ENCODE measurements at places on chromosomes 7 and 10.

GRCh38 chr7:55438757-55439525 is 73.8 kb downstream of the LANCL2 start:
- no peak for DNase-seq

DNA sequence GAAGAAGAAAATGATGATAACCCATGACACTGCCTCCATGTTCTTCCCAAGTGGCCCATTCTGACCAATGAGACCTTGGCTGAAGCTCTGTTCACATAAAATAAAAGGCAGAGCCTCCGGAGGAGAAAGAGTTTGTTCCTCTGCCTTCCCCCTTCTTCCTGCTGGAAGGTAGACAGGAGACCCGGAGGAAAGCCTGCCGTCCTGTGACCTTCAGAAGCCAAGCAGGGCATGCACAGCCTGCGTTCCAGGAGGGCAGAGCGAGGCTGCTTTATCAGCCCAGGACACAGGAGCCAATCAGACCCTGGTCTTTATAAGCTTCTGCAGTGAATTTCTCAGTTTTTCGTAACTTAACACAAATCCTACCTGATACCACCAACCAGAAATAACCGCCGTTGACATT is 8.6 kb upstream of the GRID1 start:
- no peak for DNase-seq

DNA sequence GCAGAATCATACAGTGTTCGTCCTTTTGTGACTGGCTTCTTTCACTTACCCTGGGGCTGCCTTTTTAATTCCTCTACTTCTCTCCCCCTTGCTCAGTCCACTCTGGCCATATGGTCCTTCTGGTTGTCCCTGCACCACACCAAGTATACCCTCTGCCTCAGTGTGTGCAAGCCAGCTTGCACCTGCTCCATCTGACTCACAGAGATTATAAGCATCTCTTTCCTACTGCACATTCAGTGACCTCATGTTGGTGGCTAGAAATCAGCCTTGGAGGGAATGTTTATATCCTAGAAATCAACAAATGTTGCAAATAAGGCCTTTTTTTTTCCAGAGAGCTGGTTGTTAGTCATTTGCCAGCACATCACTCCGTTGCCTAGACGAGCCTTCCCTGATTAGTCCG is 67.5 kb upstream of the C10orf90 start:
- DNase-seq, result no peak

DNA sequence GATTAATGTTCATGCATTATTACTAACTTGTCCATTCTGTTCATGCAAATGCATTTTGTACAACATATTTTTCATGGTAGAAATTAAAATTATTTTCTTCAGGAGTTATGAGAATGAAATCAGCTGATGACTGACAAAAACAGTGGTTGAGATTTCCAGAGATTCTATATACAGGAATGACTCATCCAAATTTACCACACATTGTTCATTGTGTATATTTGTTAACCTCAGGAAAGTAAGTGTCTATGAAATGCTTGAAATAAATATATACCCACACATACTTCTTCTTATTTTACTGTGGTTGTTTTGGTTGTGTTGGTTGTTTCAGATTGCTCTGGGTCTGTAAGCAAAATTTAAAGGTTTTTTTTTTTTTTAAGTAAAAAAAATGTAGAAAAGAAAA is 108.1 kb upstream of the SP8 start:
- no peak for DNase-seq

GRCh38 chr10:122821808-122822207 is 23.8 kb downstream of the CUZD1 start:
- DNase-seq, result no peak

- DNase-seq, result no peak
These were observed 67.0 kb upstream of the CFAP46 start for GRCh38 chr10:133009218-133009950.

GRCh38 chr7:340200-340937 is 50.4 kb downstream of the FOXL3 start:
- no peak for DNase-seq

DNA sequence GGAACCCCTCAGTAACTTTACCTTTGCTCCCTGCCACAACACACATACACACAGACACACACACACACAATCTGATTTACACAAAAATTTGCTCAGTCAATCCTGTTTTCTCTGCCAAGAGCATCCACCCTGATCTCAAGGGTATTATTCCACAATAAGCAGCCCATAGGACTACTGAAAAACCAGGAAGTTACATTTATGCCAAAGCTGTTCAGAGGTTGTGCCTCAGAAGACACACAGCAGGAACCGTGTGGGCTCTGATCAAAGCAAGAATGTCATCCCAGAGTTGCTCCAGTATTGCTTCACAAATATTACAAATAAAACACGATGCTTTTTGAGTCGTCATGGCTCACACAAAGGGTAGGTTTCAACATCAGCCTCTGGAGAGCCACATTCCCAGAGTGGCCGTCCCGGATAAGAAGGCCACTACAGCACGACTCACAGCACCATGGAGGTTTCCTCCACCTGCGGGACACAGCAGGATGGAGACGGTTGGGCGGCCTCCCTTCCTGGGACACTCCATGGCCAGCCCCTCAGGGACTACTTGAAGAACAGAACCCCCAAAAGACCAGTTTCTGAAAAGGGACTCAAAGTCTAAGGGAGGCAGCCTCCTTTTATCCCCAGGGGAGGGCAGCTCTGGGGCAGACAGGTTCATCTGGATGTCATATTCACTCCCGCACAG is 1.6 kb downstream of the AIFM2 start:
- no peak for DNase-seq

DNA sequence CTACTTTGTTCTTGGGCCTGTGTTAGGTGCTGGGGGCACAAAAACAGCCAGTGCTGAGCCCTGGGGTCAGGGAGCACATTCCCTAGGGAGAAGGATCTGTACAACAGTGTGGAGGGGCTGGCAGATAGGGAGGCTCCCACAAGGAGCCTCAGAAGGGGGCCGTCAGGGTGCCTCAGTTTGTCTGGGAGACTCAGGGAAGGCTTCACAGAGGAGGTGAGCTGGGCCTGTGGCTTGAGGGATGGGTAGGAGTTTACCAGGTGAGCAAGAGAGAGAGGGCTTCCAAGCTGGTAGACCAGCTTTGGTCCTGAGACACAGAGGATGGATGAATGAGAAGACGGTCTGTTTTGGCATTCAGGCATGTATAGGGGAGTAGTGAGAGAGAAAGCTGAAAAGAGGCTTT is 52.1 kb downstream of the CAMK1D start:
- DNase-seq, result no peak

- DNase-seq, result no peak
These were observed 22.3 kb downstream of the PDGFA start for GRCh38 chr7:497346-497745.

- no peak for DNase-seq
These were observed 526.8 kb downstream of the PLXDC2 start for GRCh38 chr10:20343036-20343435.

GRCh38 chr7:43769791-43770465 is 11.4 kb downstream of the BLVRA start:
- no peak for DNase-seq

- DNase-seq, result no peak
These were observed 189.8 kb downstream of the HECW1 start for GRCh38 chr7:43302211-43302711.

GRCh38 chr7:54859545-54859944 is 100.5 kb upstream of the SEC61G start:
- DNase-seq, result no peak

DNA sequence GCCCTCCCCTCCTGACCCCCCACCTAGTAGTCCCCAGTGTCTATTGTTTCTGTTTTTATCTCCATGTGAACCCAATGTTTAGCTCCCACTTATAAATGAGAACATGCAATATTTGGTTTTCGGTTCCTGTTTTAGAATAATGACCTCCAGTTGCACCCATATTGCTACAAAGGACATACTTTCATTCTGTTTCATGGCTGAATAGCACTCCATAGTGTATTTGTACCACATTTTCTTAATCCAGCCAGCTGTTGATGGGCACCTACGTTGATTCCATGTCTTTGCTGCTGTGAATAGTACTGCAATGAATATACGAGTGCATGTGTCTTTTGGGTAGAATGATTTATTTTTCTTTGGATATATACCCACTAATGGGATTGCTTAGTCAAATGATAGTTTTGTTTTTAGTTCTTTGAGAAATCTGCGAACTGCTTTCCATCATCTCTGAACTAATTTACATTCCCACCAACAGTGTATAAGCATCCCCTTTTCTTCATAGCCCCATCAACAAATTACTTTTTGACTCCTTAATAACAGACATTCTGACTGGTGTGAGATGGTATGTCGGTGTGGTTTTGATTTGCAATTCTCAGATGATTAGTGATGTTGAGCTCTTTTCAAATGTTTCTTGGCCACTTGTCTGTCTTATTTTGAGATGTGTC is 128.4 kb upstream of the PHYHIPL start:
- DNase-seq, result no peak

DNA sequence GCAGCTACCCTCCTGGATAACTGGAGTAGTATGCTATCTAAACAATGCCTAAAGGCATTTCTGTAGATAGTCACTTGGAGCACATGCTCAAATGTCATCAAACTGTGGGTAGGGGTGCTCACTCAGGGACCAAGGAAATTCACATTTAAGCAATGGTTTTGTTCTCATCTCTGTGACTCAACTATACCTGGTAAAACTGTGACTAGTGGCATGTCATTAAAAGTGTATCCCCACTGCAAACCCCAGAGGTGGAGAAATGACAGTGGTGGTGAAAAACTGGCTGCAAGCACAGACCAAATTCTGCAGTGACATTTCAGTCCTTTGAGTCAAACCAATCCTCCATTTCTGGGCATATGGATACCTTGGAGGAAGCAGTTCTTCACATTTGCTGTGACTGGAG is 134.2 kb upstream of the EFCAB10 start:
- DNase-seq, result no peak

DNA sequence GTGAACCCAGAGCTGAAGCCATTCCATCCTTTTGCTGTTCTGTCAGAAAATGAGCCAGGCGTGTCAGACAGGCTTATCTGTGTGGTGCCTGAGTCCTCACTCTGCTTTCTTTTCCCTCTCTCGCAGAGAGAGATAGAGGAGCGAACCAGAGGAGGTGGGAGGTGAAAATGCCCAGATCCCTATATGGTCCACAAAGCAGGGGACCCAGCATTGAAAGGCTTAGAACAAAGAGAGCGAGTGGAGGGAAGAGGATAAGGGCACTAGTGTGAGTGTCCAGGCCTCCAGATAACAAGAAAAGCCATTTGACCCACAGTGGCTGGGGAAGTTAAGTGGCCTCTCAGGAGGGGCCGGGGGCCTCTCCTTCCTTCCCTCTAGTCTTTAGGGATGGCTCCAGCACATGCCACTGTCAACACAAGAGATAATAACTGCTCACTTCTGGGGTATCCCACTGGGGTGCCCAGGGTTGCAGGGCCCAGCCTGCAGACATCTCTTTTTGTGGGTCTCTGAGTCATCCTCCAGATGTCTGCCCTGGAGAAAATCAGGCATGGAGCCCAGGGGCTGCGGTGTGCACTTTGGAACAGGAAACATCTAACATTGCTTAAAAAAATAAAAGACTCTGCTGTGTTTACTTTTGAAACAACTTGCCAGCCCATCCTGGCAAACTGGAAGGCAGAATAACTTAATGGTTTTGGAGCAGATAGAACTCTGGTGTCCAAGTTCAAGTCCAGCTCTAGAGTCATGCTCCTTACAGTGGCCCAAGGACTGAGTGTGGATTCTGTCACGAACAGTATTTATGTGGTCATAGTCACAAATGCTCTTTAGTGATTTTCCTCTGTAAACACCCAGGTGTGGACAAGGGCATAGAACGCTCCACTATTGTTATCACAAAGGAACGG is 189.5 kb downstream of the CXCL12 start:
- DNase-seq, result no peak

GRCh38 chr10:76021398-76021797 is 590.0 kb downstream of the LRMDA start:
- DNase-seq, result no peak

DNA sequence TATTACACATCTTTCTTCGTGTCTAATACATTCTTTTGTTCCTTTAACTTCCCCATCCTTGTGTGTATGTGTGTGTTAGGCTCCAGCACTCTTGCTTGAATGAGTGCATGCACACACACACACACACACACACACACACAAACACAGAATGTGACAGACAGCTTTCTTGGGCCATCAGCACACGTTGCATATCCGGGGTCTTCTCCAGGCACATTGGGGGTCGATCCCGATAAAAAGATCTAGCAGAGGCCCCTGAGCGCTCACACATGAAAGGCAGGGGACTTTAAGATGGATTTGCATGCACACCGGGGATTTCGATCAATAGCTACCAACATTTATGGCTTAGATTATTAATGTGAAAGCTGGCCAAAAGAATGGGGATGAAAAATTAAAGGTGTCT is 4.5 kb downstream of the SKIDA1 start:
- DNase-seq, result no peak

- DNase-seq, result no peak
These were observed 80.4 kb downstream of the VSTM4 start for GRCh38 chr10:49034925-49035324.

GRCh38 chr7:90797596-90797995 is 201.5 kb downstream of the CDK14 start:
- no peak for DNase-seq

- DNase-seq, result no peak
These were observed 30.3 kb upstream of the TCF7L2 start for GRCh38 chr10:112919721-112920120.

DNA sequence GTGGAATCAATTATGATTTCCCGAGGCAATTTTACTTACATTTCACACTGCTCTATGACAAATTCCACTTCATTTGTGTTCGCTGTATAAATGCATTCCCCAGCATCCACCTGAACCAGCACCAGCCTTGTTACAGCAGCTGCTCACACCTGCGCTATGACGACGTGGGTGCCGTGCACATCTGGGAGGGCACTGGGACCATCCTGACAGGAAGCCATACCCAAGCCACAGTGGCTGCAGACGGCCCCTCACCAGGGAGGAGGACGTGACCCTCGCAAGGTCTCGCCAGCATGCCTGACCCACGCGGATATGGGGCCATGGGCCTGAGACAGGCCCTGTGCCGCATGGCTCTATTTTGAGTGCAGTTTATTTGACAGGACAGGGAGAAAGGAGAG is 201.3 kb downstream of the MAD1L1 start:
- DNase-seq, result peak; percentile 16

DNA sequence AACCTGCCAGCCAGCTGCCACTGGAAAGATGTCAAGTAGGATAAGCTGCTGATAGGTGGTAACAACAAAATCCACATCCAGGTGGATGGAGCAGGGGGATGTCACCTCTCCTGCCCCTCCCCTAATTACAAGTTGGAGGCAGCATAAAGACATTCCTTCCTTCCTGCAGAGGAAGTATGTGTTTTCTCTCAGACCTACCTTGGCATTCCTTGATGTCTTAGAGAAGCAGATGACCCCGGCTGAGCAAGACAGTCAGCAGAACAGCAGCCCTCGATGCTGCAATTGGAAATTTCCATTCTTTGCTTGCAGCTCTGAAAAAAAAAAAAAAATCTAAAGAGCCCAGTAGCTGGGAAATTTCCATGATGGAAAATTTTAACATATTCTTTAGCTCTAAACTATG is 137.5 kb upstream of the MKLN1 start:
- DNase-seq, result no peak

DNA sequence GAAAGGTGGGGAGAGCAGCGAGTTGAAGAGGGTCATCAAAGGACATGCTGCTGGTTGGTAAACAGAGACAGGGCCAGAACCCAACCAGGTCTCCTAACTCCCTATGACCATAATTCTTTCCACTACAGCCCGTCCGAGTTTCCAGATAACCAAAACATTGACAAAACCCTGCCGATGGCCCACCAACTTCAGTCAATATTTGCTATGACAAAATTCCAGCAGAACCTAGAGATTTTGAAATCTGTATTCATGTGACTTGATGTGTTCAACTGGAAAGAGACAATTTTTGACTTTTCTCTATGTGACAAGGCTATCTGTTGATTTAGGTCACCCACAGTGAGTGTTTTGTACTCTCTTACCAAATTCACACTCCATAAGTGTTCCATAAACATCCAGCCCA is 86.7 kb downstream of the NHLRC2 start:
- no peak for DNase-seq

Measured in CD8-positive, alpha-beta memory T cell (primary cell).